ENCODE measurements at places on chromosomes 4 and X.

GRCh38 chrX:40167850-40168479 is 70.2 kb upstream of the BCOR start:
- no peak for DNase-seq

- DNase-seq = no peak
Observed at GRCh38 chr4:43471950-43472349, 579.4 kb downstream of the GRXCR1 start.

DNA sequence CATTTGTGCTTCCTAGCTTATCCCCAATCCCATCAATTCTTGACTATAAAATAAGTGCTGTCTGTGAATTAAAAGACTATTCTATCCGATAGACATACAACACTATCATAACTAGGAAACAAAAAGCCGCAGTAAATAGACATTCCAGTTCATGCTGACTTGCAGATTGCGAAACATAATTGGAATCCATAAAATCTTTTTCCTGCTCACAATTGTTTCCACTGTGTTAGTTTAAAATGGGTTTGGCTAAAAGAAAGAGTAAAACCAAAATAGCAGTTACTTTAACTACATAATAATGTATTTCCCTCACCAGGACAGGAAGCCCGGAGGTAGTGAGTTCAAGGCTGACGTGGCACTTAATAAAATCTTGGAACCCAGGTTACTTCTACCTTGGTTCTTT is 17.2 kb downstream of the SMIM31 start:
- no peak for DNase-seq

GRCh38 chrX:18647621-18648020 is 24.3 kb downstream of the RS1 start:
- peak; percentile 6 for DNase-seq

- DNase-seq = no peak
Observed at GRCh38 chr4:152510349-152511147, 25.3 kb downstream of the FBXW7 start.

GRCh38 chr4:85398276-85398675 is 76.7 kb upstream of the ARHGAP24 start:
- no peak for DNase-seq

GRCh38 chrX:34578237-34578636 is 78.8 kb downstream of the TMEM47 start:
- DNase-seq = no peak

- DNase-seq = no peak
Observed at GRCh38 chrX:22803353-22803752, 196.4 kb upstream of the DDX53 start.

DNA sequence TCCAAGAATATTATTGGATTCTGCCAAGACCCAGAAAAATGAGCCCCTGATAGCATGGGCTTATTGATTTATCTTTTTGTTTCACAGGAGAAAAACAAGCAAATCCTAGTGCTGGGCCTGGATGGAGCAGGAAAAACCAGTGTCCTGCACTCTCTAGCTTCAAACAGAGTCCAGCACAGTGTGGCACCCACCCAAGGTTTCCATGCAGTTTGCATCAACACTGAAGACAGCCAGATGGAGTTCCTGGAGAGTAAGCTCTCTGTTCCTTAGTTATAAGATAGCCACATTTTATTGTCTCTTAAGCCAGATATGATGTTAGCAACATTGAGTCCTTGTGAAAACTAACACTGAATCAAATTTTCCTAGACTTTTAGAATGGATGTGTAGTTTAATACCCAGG is 5.5 kb downstream of the ARL9 start:
- no peak for DNase-seq

GRCh38 chr4:118033148-118034052 is 886 bp upstream of the NDST3 start:
- DNase-seq = no peak

- no peak for DNase-seq
Observed at GRCh38 chr4:40621229-40621591, 8.5 kb downstream of the RBM47 start.

- no peak for DNase-seq
Observed at GRCh38 chr4:125986307-125986706, 671.6 kb downstream of the FAT4 start.

DNA sequence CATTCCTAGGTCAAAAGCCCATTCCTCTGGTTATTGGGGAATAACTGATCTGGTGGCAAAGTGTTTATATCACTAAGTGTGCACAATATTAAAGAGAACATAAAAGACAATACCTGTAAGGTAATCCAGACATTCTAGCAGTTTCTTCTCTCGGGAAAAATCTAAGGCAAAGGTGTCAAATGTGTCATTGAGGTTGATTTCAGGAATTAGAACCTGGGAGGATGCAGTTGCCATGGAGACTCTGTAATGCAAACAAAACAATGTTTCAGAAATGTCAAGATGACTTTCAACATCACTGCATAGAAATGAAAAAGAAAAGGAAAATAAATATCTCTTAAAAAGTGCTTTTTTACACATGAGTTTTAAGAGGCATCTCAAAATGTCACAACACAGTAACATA is 145.9 kb downstream of the MID1 start:
- no peak for DNase-seq

DNA sequence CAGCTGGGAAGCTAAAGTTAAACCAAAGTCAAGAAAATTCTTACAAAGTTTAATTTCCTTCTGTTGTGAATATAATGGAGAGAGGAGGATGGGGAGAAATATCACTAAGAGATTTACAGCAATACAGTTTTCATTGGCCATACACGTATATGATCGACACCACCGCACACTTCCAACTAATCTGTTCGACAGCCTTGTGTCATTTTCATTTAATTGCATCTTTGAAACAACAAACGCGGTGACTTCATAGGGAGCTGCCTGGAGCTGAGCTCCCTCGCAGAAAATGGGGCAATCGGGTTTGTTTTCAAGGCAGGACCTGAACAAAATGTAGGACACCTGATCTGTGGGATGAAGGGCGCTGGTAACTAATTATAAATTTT is 1.3 kb downstream of the PTPN13 start:
- peak; percentile 10 for DNase-seq

DNA sequence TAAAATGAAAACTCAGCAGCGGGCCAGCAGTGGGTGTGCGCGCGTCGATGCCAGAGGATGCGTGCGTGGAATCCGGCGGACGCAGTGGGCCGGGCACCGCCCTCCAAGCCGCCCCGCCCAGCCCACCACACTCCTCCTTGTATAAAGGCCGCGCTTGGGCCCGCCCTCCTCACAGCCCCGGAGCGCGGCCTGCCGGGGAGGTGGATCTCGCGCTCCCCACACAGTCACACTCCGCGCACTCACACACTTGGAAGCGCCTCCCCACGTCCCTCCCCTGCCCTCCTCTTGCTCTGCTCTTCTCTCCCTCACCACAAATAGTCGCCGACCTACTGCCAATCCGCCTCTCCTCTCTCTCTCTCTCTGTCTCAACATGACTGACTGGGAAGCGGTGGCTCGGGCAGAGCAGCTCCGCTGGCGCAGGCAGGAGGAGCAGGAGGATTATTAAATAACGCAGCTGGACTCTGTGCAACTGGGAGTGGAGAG is at the start of gene CCSER1:
CCSER1 (plus strand) TSS at position 172 of the 483 bp plus-strand sequence.
- peak; percentile 93 for DNase-seq

DNA sequence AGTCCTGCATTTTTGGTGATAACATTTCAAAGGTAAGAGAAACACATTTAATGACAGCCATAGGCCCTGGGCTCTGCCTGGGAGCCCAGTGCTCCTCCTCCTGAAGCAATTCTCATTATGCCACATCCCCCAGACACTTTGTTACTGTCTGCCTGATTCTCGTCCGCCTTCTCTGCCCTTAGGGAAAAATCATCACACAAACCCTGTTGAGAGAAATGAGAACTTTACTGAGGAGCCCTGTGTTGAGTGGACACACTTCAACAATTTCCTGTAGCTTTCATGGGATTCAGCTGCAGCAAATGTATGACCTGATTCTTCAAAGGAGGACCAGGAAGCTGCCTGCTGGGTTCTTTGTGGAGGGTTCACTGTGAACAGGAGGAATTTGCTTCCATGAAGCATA is 566.5 kb upstream of the FRG1 start:
- DNase-seq = no peak

DNA sequence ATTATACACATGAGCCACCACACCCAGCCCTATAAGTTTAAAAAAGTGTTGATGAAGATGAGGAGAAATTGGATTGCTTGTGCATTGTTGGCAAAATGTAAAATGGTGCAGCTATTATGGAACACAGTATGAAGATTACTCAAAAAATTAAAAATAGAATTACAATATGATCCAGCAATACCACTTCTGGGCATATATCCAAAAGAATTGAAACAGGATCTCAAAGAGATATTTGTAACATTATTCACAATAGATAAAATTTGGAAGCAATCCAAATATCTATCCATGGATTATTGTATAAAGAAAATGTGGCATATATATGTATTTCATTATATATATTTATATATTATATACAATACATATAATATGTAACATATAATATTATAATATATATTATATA is 515.6 kb upstream of the GNPDA2 start:
- DNase-seq = no peak

DNA sequence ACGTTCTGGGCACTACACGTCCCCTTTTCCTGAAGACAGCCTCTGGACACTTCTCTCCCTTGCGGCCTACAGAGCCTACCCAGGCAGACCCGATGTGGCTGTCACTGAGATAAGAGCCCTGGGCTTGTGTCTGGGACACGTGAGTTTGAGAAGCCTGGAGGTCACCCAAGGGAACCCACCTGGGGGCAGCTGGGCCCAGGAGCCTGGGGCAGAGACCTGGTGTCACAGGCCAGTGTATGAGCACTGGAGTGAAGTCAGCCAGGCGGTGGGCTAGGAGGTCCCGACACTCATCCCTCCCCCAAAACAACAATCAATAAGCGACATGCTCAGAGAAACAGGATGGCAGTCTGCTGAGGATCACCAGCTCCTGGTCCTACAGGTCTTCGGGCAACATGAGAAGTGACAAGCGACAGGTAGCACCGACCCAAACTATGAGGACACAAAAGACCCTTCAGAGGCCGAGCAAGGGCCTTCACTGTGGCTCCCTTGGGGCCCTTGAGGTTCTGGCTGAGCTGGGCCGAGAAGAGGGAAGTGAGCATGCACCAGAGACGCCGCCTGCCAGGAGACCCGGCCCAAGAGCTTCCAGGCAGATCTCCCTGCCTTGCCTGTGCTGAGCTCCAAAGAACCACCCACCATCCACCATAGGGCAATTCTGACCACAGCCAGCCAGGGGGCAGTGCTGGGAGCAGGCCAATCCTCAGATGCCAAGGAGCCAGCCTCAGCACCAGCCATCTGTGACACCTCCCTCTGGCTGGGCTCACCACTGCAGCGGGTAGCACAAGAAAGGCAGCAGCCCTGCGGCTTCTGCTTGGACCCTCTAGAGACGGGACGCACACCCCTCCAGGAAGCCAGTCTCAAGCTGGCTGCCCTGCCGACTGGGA is 11.0 kb upstream of the DUSP9 start:
- DNase-seq = peak; percentile 64

GRCh38 chr4:8250227-8250626 is 19.3 kb upstream of the HTRA3 start:
- DNase-seq = peak; percentile 67

- DNase-seq = no peak
Observed at GRCh38 chrX:129783291-129783713, 3.6 kb downstream of the SASH3 start.

GRCh38 chrX:131393426-131393825 is 104.3 kb upstream of the IGSF1 start:
- DNase-seq = no peak

DNA sequence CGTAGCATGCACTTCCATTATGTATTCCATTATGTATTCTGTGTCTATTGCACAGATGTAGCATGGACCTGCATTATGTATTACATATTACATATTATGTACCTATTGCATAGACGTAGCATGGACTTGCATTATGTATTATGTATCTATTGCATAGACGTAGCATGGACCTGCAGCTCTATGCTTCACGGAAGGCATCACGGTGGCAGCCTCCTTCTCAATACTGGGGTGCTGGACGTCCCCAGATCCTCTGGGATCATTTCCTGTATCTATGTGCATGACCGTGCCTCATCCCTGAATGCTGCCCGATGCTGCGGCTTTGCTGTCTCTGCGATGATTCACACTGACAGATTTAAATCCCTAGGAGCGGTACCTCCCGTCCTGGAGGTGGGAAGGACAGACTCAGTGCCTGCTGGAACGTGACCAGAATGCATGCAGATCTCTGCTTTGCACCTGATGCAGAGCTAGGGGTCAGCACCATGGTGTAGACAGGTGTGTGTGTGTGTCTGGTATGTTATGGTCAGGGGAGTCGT is 317.5 kb downstream of the DHRSX start:
- no peak for DNase-seq

DNA sequence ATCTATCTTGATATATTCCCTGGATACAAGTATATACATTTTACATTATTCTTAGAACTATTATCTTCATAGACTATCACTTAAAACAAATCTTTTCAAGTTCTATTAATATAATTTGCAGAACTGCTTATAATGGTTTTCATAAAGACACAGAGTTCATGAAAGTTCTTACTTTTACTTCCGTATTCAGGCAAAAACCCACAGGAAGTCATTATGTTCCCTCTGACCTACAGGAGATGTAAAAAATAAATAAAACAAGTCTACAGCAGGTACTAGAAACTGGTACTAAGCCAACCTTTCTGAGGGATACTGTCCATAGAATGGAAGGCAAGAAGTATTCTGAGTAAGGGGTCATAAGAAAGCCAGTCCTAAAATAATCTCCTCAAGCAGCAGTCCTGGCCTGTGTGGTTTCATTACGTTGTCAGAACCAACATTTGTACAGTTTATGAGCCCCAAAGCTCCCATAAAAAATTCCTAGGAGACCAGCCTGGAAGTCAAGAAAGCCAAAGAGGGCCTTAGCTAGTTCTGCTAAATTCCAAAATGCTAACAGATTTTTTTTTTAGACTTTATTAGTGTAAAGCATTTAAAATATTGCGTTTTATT is 68.6 kb downstream of the CAMK2D start:
- peak; percentile 34 for DNase-seq

GRCh38 chrX:47560179-47560933 is 649 bp upstream of the ARAF start:
- no peak for DNase-seq

DNA sequence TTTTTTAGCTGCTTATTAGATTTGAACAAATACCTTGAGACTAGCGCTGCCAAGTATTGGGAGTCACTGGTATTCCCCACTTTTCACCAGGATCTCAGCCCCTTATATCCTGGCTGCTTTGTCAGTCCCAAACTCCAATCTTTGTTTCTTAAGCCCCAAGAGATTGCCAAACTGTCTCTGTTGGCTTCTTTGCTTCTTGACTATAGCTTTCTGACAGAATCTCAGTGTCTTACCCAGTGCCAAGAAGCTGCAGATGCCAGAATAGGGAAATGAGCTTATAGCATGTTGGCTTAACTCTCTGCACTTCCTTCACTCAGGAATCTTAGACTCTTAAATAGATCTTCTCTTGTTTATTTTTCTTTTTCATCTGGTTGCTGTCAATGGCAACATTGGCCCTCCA is 297.5 kb upstream of the DCAF8L1 start:
- DNase-seq = no peak

DNA sequence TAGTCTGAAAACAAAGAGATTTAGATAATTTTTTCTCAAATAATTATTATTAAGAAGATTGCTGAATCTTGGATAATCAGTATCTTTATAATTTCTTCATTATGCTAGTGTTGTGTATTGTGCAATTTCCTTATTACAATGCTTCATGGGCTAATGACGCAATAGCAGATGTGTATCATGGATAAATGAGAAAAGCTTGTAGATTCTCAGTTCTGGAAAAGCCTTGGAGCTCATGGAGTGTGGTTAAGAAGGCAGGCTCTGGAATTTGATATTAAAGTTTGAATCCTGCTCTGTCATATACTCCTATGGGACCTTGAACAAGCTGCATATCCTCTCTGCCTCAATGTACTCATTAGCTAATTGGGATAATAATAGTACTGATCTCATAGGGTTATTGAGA is 18.9 kb upstream of the CXCL8 start:
- DNase-seq = peak; percentile 61

Measured in suppressor macrophage treated with lipopolysaccharide for 1 hour (primary cell).